Fibroblast of upper back skin (primary cell): ENCODE measurements at places on chromosomes 7 and 10.

DNA sequence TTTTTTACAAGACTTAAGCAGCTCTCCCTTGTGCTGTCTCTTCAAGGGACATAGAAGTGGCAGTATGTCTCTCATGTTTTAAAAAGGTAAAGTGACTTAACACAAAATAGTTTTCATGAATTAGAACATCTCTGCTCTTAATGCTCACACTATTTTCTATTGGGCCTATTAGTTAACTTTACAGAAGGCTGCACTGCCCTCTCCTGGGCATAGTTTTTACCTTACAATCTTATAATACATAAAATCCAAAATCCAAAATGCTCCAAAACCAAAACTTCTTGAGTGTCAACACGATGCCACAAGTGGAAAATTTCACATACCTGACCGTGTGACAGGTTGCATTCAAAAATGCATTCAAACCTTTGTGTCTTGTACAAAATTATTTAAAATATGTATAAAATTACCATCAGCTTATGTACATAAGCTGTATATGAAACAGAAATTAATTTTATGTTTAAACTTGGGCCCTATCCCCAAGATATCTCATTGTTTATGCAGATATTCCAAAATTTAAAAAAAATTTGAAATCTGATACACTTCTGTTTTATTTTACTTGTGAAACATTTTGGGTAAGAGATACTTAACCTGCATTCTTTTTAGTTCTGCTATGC is 25.8 kb downstream of the TES start:
- no peak for DNase-seq

DNA sequence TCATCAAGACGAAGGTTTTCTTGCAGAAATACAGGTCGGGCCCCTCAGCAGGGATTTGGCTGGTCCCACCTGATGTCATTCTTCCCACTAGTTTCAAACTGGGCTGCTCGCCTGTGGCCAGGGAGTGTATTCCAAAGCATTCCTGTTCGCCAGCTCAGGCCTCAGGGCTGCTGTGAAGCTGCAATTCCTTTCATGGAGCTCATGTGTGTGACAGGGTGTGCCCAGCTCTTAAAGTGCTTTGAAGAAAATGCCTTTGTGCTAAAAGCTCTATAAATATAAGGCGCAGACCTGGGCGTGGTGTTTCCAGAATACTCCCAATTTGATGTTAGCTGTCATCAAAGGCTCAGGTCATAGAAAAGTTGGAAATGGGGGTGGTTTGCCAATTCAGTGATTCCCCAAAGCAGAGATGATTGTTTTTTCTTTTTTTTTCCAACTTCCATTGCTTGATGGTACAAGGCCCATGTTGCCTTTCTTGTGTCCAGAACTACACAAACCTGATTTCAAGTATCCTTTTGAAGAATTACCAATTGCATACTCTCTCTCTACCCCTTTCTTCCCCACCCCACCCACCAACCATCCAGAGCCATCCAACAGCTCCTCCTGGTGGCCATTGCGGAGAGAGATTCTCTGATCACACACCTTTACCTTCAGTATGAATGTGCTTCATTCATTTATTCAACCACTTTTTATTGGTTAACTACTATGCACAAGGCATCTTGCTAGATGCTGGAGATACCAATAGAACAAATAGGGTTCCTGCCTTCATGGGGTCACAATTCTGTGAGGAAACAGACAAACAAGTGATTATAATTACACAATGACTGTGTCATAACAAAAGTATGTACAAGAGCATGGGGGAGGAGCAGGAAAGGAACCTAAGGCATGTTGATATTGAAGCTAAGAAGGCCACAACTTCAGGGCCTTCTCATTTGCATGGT is 297.3 kb upstream of the LYZL1 start:
- peak; percentile 88 for DNase-seq

GRCh38 chr10:131750973-131751826 is 149.6 kb upstream of the PPP2R2D start:
- no peak for DNase-seq

DNA sequence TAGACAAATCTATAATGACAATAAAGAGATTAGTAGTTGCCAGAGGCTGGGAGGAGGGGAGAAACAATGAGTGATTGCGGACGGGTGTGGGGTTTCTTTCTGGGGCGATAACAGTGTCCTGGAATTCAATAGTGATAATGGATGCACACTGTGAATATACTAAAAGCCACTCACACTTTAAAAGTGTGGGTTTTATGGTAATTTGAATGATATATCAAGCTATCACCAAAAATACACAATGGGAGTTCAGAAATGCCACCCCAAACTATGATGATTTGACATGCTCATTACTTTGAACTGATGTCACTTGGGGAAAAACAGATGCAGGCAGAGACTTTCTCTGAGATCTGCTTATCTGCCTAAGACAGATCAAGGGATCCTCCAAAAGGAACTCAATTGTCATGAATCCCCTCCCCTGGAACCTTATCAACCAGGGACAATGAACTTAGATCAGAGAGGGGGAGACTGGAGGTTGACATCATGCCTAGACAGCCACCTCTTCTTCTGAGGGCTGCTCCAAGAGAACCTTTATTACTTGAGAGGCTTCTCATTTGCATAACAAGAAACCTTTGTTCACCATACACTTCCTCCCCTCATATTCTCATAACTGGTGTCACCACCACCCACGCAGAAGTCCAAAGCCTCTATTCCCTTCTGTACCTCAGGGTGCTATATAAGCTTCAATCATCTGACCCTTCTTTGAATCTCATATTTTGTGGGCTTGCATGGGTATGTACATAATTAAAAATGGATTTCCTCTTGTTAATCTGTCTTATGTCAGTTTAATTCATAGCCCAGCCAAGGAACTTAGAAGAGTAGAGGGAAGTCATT is 14.8 kb upstream of the ZC3HAV1 start:
- DNase-seq, result no peak

DNA sequence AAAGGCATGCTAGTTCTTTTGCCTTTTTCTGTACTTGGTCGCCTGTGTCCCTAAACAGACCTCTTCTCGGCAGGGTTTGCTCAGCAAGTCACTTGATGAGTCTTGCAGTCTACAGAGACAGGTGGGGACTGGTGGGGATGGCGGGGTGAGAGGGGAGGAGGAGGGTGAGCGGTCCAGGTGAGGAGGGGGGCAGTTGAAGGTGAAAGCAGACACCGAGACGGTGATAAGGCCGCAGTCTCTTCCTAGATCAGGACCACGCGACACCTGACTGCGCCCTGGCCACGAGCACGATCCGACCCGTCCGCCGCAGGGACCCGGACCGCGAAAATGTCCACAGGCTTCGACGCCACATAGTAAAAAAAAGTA is 566 bp downstream of the ASNS start:
- peak; percentile 5 for DNase-seq

DNA sequence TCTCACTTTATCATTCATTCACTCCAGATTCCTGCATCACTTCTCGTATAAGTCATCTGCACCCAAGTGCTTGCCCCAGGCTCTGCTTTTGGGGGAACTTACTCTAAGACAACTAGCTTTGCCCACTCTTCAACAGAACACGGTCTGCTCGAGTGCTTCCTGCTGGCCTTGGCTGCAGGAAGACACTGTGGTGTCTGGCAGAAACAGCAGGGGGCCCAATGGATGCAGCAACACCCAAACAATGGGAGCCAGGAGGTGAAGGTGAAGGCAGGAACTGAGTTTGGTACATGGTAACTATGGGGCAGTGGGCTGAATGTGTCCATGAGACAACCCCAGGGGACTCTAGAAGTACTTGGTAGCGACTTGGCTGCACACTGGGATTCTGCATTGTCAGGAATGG is 344.0 kb downstream of the REEP3 start:
- DNase-seq, result no peak

- DNase-seq, result no peak
These were observed 4.5 kb downstream of the ARID5B start for GRCh38 chr10:61905837-61906561.

DNA sequence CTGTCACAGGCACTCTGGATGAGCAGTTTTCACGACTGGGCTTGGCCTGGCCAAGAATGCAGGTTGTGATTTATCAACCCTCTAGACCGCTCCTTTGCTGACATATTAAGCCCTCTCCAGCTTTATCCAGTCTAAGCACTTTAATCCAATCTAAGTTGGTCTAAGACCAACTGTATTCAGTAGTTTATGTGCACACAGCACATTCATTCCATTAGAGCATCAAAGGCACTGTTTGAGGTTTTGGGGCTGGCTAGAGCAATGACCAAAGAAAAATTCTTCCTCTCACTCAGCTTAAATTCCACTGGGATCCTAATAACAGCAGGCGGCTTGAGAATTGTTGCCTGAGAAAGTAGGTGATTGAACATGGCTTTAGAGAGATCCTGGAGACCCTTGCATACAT is 176.0 kb upstream of the INSYN2A start:
- DNase-seq, result no peak

GRCh38 chr7:46245586-46246111 is 324.6 kb upstream of the IGFBP3 start:
- DNase-seq, result no peak

- DNase-seq, result no peak
These were observed 257.3 kb downstream of the SDK1 start for GRCh38 chr7:3558400-3558799.

DNA sequence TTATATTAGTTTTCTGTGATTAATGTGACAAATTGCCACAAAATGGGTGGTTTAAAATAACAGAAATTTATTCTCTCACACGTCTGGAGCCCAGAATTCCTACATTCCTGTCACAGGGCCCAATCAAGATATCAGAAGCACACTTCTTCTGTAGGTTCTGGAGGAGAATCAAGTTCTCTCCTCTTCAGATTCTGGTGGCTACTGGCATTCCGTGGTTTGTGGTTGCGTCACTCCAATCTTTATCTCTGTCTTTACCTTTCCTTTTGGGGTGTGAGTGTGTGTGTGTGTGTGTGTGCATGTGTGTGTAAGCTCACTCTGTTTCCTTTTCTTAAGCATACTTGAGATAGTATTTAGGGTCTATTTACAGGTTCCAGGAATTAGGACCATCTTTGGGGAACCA is 115.5 kb upstream of the DKK1 start:
- peak; percentile 39 for DNase-seq

GRCh38 chr10:68871105-68871711 is 29.9 kb upstream of the DDX50 start:
- DNase-seq, result peak; percentile 59

DNA sequence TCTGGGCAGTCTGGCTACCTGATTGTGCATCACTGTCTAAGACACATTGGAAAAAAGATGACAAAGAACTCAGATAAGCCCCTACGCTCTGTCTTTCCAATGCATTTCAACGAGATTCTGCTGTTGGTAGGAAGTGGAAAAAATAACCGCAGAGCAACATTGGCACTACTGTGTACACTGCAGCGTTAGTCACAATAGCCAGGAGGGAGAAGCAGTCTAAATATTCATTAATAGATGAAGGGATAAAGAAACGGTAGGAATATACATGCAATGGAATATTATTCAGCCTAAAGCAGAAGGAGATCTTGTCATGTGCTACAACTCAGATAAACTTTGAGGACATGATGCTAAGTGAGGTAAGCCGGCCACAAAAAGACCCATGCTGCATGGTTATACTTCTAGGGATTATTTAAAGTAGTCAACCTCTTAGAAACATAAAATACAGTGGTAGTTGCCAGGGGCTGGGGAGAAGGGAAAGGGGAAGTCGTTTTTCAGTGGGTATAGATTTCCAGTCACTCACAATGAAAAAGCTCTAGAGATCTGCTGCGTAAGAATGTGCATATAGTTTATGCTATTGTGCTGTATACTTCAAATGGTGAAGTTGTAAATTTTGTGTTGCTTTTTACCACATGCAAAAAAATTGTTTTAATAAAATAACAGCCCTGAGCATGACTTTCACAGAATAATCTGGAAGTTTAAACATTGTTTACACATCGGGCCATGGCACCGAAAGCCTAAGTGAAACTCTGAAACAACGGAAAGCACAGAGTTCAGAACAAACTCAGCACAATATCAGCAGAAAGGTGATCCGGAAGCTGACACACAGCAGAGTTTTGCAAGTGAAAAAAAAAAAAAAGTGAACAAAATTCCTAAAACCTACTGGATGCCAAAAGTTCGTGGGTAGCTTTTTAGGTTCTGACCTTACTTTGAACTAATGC is 40.1 kb downstream of the ELMO1 start:
- DNase-seq, result no peak

- no peak for DNase-seq
These were observed 755 bp downstream of the TOMM7 start for GRCh38 chr7:22821702-22822485.

- DNase-seq, result no peak
These were observed 32.0 kb downstream of the ADAP1 start for GRCh38 chr7:922334-923107.

GRCh38 chr10:132494866-132495630 is 42.5 kb upstream of the INPP5A start:
- no peak for DNase-seq

- no peak for DNase-seq
These were observed 180.6 kb downstream of the CAMK1D start for GRCh38 chr10:12529976-12530375.

DNA sequence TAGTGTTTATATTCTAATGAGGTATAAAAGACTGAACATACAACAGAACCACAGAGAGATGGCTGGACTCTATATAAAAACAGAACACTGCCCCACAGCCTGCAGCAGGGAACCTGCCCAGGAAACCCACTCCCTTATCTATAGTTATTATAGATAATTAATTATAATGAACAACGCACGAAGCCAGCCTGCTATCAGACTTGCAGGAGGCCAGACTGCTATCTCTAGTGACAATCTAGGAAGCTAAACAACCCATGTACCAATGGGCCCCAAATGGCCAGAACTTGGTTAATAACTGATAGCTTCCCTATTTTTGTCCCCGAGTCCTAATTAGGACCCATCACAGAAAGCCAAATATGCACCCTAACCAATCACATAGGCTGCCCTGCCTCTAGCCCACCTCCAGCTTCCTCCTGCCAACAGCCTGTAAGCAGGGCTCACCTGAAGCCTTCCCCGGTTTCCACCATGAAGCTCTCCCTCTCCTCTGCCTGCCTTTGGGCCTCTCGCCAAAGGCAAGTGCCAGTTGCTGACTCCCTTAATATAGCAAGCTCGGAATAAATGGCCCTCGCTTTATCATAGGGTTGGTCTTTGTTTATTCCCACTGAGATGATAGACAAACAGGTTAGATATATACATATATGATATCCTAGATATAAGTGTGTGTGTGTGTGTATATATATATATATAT is 74.5 kb downstream of the SYPL1 start:
- no peak for DNase-seq

GRCh38 chr7:27775782-27776181 is 35.8 kb downstream of the TAX1BP1 start:
- DNase-seq, result no peak

DNA sequence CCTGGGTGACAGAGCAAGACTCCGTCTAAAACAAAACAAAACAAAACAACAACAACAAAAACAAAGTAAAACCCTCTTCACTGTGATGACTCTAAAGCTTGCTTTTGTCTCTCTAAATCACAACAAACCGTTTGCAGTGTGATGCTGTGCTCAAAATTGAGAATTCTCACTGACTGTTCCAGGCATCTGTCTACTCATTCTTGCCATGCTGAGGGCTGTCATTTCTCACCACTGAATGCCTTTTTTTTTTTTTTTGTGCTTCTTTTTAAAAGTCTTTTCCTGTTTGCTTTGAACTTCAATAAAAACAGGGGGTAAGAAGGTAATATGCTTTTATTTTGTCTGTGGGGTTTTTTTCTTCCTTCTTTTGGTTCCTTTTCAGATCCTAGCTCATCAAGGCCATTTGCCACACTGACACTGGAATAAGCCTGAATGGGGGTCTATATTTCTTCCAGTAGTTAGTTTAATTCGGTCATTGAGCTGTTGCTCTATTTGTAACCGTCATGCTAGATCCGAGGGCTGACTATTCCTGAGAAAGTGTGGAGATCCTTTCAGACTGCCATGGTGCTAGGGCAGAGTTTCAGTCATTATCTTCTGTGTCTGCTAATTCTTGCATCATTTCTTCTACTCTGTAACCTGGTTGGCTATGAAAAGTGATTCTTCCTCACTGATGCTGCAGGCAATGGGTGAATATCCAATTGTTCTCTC is 10.6 kb downstream of the FAS start:
- no peak for DNase-seq
